ENCODE measurements at places on chromosomes 2 and 18.

- DNase-seq, result no peak
These were observed 15.2 kb downstream of the CYB5A start for GRCh38 chr18:74276609-74277008.

GRCh38 chr18:50724751-50725151, 95.1 kb downstream of the MRO start:
- no peak for DNase-seq

GRCh38 chr2:150555611-150556356, 68.3 kb upstream of the RND3 start:
- DNase-seq, result no peak

DNA sequence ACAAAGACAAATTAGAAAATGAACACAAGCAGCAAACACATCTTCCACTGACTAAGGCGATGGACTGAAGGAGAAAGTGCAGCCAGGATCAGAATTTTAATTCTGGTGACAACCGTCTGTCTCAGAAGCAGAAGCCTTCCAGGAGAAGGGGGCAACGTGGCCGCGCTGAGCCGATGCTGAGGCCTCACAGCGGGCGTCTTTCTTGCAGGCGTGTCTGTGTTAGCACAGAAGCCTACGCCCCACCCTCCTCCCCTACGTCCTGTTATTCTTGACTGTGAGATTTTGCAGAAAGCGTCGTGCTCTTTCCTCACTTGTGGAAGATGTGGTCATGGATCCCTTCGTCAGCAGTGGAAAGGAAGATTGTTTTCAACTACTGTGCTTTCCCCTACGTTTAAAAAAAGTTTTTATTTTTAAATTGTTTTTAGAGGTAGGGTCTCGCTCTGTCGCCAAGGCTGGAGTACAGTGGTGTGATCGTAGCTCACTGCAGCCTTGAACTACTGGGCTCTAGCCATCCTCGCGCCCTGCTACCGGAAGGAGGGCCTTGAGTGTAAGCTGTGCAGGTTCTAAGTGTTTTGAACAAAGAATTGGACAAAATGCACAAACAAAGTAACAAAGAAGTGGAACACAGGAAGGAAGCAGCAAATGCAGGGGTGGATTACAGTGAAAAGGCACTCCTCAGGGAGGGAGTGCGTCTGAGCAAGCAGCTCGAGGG, 422.0 kb downstream of the GALR1 start:
- DNase-seq, result no peak

- DNase-seq, result no peak
These were observed 37.4 kb downstream of the ACTR2 start for GRCh38 chr2:65264821-65265670.

DNA sequence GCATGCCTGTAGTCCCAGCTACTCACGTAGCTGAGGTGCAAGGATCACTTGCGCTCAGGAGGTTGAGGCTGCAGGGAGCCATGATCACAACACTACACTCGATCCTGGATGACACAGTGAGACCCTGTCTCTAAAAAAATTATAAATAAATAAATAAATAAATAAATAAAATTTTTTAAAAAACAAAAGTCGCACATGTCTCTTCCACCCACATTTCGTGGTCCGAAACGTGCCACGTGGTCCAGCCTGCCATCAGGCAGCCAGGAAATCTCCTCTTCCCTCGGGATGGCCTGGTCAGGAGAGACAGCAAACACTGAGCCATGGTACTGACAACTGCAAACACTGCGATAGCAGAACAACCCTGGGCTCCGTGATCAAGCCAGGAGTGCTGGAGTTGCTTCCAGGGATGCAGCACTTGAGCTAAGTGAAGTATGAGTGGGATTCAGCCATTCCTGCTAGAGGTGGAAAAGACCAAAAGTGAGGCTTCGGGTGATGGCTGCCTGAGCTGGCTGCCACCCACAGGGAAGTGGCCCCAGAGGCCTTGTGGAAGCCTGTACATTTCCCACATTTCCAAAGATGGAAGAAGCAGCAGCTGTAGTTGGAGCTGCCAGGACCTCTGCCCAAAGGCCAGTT, 193.1 kb downstream of the SMAD2 start:
- no peak for DNase-seq

GRCh38 chr2:158803506-158803905, 8.4 kb downstream of the DAPL1 start:
- DNase-seq, result no peak

- DNase-seq, result no peak
These were observed 7.0 kb downstream of the SPEG start for GRCh38 chr2:219441451-219442255.

- DNase-seq, result no peak
These were observed 2.3 kb downstream of the IMPA2 start for GRCh38 chr18:11983592-11983991.

GRCh38 chr18:37674570-37674969, 109.0 kb upstream of the CELF4 start:
- no peak for DNase-seq

DNA sequence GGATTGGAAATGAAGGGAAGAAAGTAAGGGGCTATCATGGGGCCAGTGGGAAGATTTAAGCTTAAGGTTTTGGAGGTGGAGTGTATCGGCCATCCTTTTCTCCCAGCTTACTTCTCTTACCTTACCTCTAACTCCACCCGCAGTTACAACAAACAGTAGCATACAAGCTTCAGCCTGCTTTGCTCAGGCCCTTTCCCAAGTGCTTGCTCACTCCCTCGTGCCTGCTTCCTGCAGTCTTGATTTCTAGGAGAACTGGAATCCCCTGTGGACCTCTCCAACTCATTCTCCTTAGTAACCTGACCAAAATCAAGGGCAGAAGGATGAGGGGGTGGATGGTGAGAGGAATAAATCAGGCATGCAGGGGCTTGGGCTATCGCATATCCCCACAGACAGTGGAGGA, 5.8 kb upstream of the LYG2 start:
- DNase-seq, result no peak

- DNase-seq, result no peak
These were observed 11.6 kb downstream of the NOL10 start for GRCh38 chr2:10678225-10678624.

DNA sequence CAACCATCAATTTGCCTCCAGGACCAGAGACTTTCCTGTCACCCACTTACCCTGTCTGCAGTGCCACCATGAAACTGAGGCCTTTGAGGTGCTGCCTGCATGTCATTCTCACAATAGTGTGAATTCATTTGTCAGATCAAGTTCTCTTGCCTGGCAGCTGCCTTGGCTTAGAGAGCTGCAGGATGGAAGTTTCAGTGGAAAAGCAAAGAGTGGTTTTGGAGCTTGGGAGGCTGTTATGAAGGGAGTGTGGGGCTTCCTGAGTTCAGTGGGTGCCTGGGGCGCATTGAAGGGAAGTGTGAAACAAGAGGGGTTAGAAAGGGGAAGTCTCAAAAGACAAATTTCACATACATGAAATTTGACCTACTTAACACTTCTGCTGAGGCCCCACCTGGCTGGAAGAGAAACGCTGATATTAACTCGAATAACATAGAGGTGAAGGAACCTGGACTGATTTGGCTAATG, 7.9 kb upstream of the LBH start:
- no peak for DNase-seq

DNA sequence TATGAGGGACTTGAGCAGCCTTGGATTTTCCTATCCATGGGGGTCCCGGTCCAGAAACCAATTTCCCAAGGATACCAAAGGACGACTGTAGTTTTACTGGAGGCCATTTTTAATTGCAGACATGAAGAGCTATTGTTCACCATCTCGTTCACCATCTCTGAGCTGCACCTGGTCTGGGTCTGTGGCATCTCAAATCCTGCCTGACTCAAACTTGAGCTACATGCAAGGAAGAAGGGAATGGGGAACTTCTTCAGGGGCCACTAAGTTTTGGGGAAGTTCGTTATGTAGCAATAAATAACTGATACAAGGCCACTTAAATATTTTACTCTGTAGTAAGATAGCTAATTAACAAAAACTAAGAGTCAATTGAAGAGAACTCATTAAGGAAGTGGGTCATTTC, 2.1 kb upstream of the SMCHD1 start:
- DNase-seq, result no peak

DNA sequence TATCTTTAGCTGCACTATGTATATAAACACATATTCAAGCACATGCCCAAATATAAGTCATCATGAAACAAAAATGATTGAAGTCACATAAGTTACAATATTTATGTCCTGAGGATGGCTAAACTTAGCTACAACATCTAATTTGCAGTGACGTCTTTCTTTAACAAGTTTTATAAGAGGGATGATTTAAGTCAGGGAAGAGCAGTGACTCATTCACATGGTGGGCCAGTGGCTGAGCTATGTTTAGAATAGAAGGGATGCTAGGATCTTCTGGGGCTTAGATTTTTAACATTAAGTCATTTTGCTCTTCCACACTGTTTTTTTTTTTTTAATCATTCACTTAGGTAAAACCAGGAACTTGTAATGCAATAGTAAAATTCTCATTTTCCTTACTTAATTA, 22.3 kb downstream of the ADCYAP1 start:
- no peak for DNase-seq

GRCh38 chr2:182650704-182651103, 65.4 kb upstream of the DNAJC10 start:
- no peak for DNase-seq

GRCh38 chr2:79723830-79724229, 211.0 kb downstream of the CTNNA2 start:
- DNase-seq, result no peak

GRCh38 chr2:207413376-207413907, 116.3 kb upstream of the CREB1 start:
- no peak for DNase-seq

DNA sequence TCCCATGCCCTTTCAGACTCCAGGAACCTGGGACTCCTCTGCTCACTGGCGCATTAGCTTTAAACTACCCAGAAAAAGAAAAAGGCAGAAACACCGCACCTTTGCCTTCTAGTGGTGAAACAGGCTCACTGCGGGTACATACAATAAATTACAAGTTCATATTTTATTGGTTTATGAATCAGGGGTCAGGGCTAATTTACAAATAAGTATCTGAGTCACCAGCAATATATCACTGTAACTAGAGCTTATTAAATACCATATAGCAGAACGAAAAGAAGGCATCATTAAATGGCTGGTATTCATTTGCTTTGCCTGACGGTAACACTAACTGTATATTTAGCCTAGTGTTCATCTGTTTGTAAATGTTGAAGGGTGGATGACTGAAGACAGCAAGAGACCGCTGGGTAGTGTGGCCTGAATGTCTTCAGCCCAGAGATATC, 26.9 kb upstream of the DTNB start:
- DNase-seq, result no peak

DNA sequence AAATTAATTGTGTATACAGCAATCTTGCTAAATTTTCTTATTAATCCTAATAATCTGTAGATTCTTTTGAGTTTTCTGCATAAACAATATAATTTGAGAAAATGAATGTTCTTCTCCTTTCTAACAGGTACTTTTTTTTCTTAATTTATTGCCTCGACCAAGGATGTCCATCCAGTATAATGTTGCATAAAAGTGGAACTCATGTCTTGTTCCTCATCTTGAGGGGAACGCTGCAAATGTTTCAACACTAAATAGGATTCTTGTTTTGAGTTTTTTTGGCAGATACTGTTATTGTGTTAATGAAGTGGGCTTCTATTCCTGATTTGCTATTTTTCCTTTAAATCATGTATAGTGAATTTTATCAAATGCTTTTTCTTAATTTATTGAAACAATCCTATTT, 244.4 kb upstream of the REV1 start:
- DNase-seq, result no peak

DNA sequence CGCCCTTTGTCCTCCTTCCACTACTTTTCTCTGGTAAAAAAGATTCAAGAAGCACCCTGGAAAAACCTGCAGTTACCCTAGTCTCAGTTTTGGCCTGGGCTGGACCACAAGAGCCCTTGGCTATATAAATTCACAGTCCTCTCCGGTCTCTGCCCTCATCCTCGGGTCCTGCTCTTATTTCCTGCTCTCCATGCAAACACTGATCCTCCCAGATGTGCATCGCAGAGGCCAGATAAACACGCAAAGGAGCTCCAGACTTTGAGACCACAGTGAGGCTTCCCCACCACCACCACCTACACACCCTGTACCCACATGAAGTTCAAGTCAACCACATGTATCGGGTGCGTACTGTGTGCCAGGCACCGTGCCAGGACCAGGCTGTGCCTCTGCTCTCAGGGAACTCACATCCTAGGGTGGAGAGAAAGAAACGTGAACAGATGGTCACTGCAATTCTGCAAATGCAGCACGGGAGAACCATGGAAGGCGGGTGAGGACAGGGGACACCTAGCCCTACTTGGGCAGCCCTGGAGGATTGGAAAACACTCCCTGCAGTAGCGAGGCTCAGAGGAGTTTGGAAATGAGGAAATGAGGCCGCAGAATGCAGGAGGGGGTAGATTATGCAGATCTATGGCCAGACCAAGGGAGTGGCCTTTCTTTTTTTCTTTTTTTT, 7.4 kb downstream of the CTDSP1 start:
- DNase-seq, result peak; percentile 25

DNA sequence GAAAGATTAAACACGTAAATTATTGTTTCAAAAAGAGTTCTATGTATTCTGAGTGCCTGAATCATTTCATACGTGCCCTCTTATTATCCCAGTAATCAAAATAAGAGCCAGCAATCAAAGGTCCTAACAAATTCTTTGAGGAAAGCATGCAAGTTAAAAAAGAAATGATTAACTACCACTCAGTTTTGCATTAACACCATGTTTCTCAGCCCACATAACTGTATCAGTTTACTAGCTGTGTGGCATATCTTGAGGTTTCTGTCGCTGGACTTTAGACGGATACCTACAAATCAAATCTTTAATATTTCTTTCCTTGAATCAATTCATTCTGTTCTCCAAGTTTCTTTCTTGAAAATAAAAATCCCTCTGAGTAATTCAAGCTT, 668.9 kb upstream of the CHAC2 start:
- no peak for DNase-seq

DNA sequence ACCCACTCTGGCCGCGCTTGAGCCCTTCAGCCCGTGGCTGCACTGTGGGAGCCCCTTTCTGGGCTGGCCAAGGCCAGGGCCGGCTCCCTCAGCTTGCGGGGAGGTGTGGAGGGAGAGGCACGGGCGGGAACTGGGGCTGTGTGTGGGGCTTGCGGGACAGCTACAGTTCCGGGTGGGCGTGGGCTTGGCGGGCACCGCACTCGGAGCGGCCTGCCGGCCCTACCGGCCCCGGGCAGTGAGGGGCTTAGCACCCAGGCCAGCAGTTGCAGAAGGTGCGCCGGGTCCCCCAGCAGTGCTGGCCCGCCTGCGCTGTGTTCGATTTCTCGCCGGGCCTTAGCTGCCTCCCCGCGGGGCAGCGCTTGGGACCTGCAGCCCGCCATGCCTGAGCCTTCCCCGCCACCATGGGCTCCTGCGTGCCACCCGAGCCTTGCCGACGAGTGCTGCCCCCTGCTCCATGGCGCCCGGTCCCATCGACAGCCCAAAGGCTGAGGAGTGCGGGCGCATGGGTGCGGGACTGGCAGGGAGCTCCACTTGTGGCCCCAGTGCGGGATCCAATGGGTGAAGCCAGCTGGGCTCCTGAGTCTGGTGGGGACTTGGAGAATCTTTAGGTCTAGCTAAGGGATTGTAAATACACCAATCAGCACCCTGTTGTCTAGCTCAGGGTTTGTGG, 173.7 kb upstream of the FIGN start:
- no peak for DNase-seq

DNA sequence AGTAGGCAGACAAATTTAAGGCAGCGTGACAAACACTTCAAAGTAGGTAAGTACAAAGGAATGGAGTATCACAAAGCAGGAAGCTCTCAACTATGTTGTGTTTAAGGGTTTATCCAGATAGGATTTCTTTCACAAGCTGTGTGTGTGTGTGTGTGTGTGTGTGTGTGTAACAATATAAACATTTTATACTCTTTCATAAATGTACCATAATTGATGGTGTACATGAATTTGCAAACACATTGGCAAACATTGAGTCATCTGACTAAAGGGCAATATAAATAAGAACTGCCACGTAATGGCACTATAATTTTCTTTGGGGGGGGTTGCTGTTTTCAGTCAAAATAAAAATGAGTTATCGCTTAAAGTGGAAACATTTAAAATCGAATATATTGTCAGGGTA, 1004.4 kb upstream of the DDX18 start:
- no peak for DNase-seq

All from stimulated activated CD8-positive, alpha-beta memory T cell treated with anti-CD3 and anti-CD28 coated beads, Interleukin-7, amount 100 ng/mL, for 24 hours (primary cell).